ENCODE measurements at places on chromosomes 2 and 18.
A peak's percentile ranks its signal among the peaks of the same experiment; 100 is the strongest.

DNA sequence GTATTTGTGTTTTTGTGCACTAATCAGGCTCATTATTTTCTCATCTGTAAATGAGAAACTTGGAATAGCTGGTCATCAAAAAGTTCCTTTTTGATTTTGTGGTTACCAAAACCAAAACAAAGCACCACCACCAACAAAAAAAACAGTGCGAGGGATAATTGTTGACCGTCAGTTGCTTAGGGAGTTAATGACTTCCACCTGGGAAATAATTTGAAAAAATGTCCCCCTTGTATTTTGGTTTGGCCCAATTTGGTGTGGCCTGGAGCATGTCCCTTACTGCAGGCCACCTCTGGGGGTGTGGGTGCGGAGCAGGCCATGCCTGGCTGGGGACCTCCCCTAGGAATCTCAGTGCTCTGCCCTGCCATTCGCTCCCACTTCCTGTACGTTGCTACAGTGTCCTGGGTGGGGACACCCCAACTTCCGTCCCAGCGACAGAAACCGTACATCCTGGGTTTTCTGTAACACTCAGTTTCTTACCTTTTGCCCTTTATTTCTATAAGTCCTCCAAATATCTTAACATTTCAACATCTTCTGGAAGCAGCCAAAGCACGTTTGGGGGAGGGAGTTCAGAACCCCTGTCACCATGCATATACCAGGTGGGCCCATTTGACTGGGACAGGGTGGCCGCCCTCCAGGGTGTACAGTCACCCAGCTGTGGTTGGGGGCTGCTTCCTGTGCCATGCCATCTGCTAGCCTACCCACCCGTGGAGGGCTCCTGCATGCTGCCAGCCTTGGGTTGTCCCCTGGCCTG is 31.3 kb downstream of the NCK2 start:
- no peak for DNase-seq

DNA sequence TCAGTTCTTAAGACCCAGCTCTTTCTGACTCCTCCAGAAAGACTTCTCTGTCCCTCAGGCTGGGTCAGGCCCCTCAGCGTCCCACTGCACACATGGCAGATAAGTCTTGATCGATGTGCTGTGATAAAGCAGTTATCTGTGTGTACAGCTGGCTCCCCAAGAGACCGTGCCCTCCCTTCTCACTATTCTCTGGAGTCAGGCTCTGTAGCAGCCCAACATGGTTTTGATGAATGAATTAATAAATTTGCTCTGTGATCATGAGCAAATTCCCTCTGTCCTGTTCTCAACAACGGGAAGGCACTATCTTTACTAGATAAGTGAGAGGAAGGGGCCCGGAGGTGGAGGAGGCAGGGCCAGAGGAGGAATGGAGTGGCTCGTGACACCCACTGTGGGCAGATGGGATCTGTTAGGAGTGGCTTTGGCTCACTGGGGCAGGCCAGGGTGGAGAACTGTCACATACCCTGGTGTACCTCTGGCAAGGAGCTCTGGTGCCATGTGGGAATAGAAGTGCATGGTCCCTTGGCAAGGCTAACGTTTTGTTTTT is 48.3 kb downstream of the ZFP36L2 start:
- no peak for DNase-seq

GRCh38 chr2:149561309-149561926 is 26.2 kb downstream of the MMADHC start:
- no peak for DNase-seq

GRCh38 chr18:13879937-13880336 is 35.4 kb downstream of the MC2R start:
- no peak for DNase-seq

GRCh38 chr2:216017365-216017764 is 4.0 kb upstream of the MREG start:
- no peak for DNase-seq

- DNase-seq: no peak
Measured at GRCh38 chr2:129915303-129915840, 64.1 kb upstream of the RAB6C start.

- no peak for DNase-seq
Measured at GRCh38 chr2:74655579-74655978, 1.5 kb downstream of the SEMA4F start.

DNA sequence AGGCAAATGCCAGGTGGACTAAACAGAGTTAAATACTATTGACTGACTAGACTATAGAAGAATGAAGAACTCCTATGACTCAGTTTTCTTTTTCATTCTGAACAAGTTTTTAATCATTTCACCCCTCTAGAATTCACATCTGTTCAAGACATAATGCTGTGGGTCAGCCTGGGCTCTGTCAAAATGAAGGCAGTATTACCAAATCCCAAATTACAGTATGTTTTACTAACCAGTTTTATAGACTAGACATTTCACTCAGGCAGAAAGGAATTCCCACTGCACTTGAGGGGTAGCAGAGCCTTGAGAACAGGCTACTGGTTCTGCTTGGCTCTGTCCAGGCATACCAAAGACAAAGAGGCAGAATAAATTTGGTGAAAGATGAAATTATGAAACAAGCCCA is 511.7 kb downstream of the EPHA4 start:
- DNase-seq: no peak

DNA sequence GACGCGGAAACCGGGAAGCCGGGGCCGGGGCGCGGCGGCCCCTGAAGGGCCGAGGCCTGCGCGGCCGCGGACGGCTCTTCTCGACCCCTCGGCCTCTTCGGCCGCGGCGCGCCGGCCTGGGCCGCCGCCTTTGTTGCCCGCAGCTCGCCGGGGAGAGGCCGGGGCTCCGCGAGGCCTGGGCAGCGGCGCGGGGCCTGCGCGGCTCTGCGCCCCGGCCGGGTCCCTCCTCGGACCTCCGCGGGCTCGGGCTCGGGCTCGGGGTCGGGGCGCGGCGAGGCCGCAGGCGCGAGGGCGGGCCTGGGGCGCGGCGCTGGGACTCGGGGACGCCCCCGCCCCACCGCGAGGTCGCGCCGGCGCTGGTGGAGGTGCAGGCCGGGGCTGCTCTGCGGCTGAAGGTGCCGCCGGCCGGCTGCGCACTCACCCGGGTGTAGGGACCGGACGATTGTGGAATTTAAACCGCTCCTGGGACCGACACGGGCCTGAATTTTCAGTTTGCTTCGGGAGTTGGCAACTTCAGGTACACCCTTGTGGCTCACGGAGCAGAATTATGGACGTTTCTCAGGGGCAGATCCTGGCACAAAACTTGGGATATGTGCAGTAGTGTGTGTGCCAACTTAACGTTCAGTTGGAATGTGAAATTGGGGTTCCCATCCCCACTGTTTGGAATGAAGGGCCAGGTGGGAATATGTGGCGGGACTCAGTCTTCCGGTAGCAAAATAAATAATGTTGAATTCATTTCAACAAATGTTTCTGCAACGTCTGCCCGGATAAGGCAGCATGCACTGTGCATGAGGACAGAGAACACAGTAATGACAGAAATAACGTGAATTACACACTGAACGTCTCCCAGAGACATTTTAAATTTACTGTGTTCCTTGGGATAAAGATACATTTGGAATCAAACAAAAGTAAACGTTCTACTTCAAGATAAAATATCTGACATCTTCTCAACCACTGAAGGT is 787 bp downstream of the SOCS6 start:
- no peak for DNase-seq

- DNase-seq: no peak
Measured at GRCh38 chr2:79935771-79936657, 368.5 kb downstream of the LRRTM1 start.

- no peak for DNase-seq
Measured at GRCh38 chr2:74959106-74959751, 786 bp downstream of the POLE4 start.

GRCh38 chr18:48629730-48630324 is 91.0 kb downstream of the CTIF start:
- DNase-seq: no peak

- DNase-seq: no peak
Measured at GRCh38 chr2:105675841-105676240, 68.9 kb upstream of the NCK2 start.

GRCh38 chr2:118089139-118089800 is 999 bp downstream of the INSIG2 start:
- DNase-seq: no peak

DNA sequence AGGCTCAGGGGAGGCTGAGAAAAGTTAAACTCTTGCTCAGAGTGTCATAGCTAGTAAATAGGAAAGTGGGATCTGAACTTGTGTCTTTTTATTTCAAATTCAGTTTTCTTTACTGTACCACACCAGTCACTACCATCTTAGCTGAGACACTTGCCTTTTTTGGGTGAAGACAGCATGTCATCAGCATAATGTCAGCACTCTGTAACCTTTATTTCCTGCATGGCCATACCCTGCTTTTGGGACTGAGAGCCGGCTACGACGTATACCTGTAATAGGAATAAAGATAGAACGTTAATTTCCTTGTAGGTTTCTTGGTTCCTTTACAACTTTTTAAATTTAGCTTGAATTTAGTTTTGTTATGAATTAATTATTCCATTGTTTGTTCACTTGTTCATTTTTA is 202.8 kb downstream of the BABAM2 start:
- no peak for DNase-seq

DNA sequence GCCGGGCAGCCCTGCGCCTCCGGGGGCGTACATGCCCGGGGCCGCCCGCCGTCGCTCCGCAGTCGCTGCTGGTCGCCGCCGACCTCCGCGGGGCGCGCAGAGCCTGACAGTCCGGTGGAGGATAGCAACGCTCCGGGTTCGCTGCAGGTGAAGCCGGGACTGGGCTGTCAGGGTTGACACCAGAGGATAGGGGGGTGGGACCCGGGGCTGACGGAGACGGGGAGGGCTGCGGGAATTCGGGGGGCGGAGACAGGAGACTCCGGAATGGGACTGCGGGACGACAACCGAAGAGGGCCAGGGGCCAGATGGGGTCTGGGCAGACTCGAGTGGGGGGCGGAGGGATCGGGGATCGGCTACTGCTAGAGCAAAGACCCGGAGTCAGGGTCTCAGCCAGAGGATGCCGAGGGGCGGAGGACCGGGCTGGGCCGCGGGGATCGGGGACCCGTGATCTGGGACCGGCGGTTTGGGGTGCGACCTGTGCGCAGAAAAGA is 403 bp downstream of the TMEM127 start:
- peak; percentile 15 for DNase-seq

DNA sequence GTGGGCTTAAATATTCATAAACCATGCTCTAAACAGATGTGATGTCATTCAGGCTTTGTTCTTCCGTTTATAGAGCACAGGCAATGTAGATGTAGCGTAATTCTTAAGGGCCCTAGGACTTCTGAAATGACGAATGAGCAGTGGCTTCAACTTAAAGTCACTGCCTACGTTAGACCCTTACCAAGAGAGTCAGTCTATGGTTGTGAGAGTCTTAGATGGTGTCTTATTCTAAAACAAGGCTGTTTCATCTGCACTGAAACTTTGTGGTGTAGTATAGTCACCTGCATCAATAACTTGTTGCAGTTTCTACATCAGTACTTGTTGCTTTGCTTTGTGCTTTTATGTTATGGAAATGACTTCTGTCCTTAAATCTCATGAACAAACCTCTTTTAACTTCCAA is 56.0 kb downstream of the PIK3C3 start:
- DNase-seq: no peak

GRCh38 chr2:157777427-157777826 is 98.7 kb downstream of the ACVR1 start:
- DNase-seq: peak; percentile 13

DNA sequence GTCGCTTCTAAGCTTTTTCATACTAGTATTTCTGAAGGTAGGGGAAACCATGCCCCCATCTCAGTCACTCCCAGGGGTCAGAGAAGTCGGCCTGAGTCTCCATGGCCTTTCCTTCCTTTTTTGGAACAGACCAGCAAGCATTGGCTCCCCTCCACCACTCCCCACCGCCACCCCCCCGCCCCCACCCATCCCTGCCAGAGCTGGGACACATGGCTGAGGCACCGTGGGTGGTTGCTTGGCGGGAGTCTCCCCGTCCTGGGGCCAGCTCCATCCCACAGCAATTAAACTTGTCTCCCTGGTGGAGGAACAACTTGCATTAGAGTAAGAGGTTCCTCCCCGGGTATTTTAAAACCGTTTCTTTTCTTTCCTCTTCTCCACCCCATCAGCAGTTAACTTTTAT is 100.8 kb upstream of the TFPI start:
- DNase-seq: no peak

GRCh38 chr2:173589604-173590275 is 235.1 kb downstream of the CDCA7 start:
- DNase-seq: no peak

GRCh38 chr2:110674620-110675555 is 3.0 kb downstream of the BUB1 start:
- no peak for DNase-seq

DNA sequence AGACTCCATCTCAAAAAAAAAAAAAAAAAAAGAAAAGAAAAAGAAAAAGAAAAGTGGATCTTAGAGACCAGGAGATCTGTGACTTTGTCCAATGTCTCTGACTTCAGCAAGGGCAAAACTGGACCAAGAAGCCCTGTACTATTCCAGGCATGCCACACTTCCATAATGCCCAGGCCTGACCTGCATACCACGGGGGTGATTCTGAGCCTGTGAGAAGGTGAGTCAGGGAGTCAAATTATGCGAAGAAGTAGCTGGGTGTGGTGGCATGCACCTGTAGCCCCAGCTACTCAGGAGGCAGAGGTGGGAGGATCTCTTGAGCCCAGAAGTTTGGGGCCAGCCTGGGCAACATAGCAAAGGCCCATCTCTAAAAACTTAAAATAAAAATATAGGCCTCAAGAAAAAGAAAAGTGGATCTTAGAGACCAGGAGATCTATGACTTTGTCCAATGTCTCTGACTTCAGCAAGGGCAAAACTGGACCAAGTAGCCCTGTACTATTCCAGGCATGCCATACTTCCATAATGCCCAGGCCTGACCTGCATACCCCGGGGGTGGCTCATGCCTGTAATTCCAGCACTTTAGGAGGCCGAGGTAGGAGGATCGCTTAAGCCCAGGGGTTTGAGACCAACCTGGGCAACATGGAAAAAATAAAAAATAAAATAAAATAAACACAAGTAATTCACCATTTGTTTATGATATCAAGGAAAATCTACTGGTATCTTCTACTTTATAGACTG is 12.2 kb upstream of the PUM2 start:
- no peak for DNase-seq

GRCh38 chr2:108988796-108989713 is at the start of gene EDAR:
Gene EDAR (minus strand): TSS chr2:108989220. CDS start chr2:108931014, 58,206 bp downstream.
- no peak for DNase-seq

GRCh38 chr2:38037757-38038621 is 38.0 kb downstream of the CYP1B1 start:
- DNase-seq: no peak

- no peak for DNase-seq
Measured at GRCh38 chr2:28413899-28414295, 21.2 kb downstream of the FOSL2 start.

Measured in stimulated activated CD8-positive, alpha-beta memory T cell treated with anti-CD3 and anti-CD28 coated beads, Interleukin-7, amount 100 ng/mL, for 1 hour (primary cell).